ENCODE measurements at places on chromosomes 5 and 9.

GRCh38 chr9:124042201-124042721 lies 30.7 kb downstream of the LHX2 start:
- no peak for DNase-seq

DNA sequence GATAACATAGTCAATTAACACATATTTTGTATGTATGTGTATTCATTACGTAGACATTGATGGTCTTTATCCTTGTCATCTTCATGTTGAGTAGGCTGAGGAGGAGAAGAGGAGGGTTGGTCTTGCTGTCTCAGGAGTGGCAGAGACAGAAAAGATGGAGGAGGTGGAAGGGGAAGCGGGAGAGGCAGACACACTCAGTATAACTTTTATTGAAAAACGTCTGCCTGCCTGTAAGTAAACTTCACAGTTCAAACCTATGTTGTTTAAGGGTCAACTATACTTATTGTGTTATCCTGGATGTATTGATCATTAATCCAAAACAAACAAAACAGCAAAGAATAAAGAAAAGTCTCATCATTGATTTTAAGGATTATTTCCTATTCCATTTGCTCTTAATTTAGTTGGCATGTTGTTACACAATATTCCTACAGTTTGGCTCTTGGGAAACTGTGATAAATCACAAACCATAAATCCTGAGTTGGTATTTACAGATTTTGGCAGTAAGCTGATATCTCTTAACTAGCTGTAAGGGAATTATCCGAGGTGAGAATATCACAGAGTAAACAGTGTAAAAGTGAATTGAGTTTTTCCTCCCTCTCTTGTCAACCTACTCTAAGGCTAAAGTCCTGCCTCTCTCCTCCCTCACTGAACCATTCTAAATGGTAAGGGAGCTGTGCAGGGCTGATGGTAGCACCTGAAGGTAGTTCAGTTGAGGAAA lies 487.2 kb downstream of the SPATA31D1 start:
- no peak for DNase-seq

DNA sequence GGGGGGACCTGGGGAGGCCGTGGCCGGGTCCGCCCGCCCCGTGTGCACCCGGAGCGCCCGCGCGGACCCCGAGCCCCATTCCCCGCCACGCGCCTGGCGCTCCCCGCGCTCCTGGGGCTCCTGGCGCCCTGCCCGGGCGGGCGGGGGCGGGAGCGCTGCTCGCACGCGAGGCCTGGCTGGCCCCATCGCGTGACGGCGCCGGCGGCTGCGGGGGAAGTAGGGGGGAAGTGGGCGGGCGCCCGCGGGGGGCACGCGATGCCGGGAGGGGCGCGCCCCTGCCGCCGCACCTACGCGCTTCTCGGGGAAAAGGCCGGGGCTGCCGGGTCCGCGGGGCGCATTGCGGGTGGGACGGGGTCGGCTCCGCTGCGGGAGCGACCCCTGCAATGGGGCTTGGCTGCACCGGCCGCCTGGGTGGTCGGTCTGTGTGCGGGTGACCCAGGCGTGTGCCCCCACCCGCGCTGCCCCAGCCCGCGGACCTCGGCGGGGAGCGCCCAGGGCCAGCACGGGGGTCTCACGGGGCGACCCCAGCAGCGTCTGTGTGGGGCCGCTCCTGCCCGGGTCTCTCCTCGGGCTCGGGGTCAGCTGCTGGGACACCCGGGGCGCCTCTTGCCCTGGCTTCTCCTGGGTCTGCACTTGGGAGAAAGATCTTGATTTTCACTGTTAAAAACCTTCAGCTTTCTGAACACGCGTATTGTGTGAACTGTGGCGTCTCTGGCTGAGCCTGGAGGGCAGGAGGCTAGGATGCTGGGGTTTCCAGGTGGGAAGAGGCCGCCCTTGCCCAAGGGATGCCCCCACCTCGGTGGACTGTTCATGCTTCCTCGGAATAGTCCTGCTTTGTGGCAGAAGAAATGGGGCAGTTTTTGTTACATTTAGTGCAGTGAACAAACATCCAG lies 52.4 kb downstream of the AHRR start:
- DNase-seq = no peak

GRCh38 chr5:67437905-67438845 lies 241.6 kb upstream of the CD180 start:
- no peak for DNase-seq

DNA sequence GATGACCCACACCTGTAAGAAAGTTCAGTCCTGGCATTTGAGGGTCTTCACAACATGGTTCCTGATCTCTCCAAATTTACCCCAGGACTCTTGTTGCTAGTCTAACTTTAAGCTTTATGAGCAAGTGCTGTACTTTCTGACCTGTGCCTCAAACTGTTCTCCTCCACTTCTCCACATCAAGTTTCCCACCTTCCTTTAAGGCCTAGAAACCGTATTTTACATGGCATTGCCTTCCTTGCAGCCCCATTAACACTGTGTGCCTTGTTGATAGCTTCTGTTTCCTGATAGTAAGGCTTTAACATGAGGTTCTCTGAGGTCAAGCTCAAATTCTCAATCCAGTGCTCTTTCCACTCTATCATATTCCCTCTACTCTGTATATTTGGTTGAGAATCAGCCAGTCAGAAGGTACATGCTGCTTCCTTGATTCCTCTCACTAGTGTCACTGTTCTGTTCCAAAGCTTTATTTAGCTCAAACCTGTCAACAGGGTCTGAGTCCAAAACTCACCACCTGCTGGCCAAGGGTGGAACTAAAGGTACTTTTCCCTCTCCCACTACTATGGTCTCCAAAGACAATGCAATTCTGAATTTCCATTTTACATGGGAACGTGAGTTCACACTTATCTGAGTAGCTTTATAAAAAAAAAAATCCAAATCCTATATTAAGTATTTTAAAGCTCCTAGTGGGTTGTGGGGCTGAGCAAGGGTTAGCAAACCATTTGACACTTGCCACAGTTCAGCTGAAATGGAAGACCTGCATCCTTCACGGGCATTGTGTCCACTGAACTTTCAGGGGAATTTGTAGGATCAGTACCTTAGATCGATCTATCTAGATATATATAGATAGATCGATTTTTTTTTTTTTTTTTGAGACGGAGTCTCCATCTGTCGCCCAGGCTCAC lies 21.1 kb downstream of the VCP start:
- DNase-seq = peak; percentile 45

- no peak for DNase-seq
Observed at GRCh38 chr9:126883636-126884035, 23.2 kb downstream of the ZBTB34 start.

GRCh38 chr9:16344343-16344742 lies 526.1 kb downstream of the BNC2 start:
- no peak for DNase-seq

GRCh38 chr9:26220367-26220766 lies 542.1 kb upstream of the TUSC1 start:
- no peak for DNase-seq

DNA sequence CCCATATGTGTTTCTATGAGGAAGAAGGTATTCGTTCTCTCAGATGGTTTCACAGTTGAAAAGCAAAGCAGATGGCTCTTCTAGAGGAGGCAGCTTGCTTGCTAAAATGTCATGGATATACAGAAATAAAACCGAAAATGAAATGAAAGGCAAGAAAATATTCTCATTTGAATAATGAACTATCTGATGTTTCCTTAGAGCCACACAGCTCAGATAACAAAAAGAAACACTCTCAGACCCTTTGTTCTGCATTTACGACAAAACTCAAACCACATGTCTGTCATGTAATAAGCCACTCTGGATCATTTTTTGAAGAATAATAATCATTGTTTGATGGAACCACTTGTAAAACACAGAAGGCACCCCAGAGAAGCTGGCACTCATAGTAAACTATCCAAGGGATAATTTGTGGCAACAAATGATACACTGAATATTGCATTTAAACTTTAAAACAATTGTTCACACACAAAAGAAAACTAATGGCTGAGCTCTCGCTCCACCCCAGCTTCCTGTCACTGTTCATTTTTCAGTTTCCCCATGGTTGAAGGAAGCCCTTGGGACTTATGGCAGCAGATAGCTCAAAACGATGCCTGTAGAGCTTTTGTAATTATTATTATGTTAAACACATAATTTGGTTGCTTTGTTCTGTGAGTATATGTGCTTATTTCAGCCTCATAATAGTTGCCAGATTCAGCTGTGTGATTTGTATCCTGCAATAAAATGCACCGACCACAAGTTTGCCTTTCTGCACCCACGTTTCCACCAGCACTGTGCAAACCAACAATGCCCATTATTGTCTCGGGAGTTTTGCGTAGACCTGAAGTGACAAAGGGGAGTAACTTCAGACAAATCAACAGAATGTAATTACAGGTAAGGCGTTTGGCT lies 256.0 kb downstream of the TMEM167A start:
- no peak for DNase-seq
